Cortex of kidney (tissue), 1 donor: ENCODE measurements at places on chromosomes 5 and 9.

- no peak for DNase-seq
Measured at GRCh38 chr5:133316346-133317343, 264.8 kb downstream of the HSPA4 start.

GRCh38 chr9:79759460-79759859 is 187.7 kb downstream of the TLE4 start:
- no peak for DNase-seq

DNA sequence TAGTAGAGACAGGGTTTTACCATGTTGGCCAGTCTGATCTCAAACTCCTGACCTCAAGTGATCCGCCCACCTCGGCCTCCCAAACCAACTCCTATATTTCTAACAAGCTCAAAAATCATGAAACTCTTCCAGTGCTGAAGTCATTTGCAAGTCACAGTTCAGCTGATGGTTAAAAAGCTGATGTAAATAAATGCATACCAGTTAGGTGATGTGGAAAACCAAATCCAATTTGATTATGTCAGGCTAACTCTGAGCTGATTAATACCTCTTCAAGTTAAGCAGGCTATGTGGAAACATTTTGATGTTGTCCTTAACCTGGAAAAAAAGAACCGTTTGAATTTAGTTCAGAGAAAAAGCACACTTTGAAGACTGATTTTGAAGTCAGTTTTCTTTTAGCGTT is 51.0 kb downstream of the TMEM252 start:
- DNase-seq = no peak

DNA sequence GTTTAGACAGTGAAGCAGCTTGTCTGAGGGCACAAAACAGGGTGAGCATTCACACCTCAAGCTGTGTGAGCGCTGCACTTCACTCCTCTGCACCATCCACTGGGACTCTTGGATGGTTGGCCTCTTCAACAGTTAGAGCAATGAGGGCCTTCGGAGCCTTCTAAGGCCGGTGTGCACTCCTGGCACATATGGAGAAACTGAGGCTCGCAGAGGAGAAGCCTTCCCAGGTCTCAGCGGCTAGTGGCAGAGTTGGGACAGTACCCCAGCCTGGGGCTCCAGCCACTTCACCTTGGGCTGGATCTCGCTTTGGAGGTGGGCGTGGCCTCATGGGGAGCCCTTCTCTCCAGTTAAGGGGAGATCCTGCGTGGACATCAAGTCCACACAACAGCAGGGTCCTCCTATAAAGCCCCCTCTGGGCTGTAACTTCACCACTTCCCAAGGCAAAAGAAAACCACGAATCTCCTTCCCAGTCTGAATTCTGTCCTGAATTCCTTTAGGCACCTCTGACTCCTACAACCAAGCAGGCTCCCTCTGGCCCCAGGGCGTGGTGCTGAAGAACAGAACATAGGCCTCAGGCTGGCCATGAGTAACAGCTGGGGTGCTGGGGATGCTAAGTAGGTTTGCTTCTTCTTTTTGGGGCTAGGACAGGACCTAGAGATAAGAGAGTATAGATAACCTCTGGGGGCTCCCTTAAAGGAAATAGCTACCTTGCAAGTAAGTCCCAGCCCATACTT is 30.5 kb upstream of the CSF1R start:
- no peak for DNase-seq

DNA sequence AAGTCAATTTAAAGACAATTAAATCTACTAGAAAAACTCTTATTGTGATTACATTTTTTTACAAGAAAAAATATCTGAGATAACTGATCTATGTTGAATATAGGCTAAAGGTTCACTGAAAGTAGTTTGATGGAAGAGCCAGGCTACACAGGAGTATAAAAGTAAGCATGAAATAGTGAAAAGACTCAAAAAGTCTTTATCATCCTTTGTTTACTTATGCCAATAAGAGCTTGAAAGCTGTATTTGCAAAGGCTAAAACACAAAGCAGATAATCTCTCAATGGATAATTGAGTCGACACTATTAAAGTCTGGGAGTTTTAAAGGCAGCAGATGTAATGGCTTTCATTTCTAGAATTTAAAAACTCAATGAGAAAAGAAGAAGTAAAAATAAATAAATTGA is 42.0 kb downstream of the SSBP2 start:
- no peak for DNase-seq

DNA sequence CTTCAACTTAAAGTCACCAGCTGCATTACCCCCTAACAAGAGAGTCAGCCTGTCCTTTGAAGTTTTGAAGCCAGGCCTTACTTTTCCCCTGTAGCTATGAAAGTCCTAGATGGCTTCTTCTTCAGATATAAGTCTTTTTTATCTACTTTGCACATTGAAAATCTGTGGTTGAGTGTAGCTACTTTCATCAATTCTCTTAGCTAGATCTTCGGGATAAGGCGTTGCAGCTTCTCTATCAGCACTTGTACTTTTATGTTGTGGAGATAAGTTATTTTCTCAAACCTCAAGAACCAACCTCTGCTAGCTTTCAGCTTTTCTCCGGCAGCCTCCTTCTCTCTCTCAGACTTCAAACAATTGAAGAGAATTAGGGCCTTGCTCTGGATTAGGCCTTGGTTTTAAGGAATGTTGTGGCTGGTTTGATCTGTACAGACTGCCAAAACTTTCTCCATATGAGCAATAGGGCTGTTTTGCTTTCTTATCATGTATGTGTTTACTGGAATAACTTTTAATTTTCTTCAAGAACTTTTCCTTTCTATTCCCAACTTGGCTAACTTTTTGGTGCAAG is 21.6 kb downstream of the CATSPER3 start:
- DNase-seq = no peak

- no peak for DNase-seq
Measured at GRCh38 chr9:113417370-113417769, 6.8 kb downstream of the C9orf43 start.

DNA sequence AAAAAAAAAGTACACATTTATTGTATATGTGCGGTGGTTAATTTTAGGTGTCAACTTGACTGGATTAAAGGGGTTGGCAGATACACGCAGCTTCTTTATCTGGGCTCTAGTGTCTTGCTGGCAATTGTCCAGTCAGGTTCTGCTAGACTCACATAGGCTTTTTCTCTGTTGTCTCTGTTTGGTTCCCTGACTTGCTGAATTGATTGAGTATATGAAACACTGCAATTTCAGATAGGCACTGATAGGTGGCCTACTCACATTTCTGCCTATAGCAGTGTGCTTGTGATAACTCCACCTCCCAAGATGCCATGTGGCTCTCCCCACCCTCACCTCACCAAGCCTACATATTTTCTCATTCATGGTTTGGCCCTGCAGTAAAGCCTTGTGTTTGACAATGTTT is 52.5 kb downstream of the AOPEP start:
- no peak for DNase-seq

- DNase-seq = no peak
Measured at GRCh38 chr9:114754581-114754980, 51.3 kb downstream of the TNFSF15 start.

- no peak for DNase-seq
Measured at GRCh38 chr5:34957321-34957720, 28.0 kb downstream of the DNAJC21 start.

DNA sequence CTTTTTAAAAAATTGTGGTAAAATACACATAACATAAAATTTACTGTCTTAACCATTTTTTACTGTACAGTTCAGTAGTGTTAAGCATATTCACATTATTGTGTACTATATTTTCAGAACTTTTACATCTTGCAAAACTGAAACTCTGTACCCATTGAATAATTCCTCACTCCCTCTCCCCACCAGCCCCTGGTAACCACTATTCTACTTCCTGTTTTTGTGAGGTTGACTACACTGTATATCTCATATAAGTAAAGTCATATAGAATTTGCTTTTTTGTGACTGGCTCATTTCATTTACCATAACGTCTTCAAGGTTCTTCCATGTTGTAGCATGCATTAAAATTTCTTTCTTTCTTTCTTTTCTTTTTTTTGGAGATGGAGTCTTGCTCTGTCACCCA is 87.0 kb downstream of the LNPEP start:
- DNase-seq = no peak

DNA sequence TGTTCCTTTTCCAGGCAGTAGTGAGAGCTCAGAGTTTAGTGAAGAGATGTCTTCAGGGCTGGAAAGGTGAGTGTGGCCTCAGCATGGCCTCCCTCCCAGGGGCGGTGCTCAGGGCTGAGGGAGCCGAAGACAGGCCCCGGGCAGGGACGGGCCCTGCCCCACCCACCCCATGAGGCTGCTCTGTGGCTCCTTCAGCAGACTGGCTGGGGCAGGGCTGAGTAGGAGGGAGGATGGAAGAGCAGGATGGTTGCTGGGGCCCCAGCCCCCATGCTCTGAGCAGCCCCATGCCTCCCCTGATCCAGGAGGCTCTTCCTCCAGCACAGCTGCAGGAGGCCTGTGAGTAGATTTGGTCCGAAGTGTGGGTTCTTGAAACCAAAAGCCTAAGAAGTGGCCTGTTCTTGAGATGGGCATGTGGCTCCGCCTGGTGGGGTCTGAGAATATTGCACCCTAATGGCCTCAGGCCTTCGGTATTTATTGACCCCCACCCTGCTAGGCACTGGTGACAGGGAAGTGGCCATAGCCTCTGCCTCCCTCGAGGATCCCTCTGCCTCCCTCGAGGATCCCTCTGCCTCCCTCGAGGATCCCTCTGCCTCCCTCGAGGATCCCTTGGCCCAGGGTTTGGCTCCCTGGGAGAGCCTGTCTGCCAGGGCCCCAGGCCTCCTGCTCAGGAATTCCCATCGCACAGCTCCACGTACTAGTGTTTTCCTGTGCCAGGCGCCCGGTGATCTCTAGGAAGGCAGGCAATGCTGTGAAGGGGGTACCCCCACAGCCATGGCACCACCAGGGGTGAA is 65.4 kb upstream of the GARNL3 start:
- no peak for DNase-seq

- DNase-seq = no peak
Measured at GRCh38 chr9:134629061-134629585, 12.5 kb upstream of the COL5A1 start.

DNA sequence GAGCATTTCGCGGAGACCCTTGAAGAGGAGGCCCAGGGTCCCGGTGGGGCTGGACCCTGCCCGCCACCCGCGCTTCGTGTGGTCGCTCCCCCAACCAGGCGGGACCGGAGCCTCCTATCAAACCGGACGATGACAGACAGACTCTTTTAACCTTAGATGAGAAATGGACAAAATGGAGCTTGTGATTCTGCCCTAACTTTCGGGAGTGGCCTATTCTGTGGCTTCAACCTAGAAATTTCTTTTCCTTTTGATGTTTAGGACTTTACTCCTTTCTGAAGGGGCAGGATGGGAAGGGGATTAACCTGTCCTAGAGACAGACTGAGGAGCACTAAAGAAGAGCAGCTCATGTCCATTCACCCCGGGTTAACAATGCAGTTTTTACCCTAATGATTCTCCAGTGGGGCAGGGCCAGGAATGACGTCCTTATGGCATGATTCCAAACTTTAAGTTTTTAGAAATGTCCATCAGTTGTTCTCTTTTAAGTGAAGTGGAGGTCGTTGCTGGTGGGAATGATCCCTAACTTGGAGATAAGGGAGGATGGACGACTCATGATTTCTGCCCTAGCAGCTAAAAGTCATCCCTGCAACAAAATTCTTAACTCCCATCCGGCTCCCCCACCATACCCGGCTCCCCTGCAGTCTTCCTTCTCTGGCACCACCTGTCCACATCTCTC is 1.0 kb downstream of the NIPSNAP3A start:
- no peak for DNase-seq

DNA sequence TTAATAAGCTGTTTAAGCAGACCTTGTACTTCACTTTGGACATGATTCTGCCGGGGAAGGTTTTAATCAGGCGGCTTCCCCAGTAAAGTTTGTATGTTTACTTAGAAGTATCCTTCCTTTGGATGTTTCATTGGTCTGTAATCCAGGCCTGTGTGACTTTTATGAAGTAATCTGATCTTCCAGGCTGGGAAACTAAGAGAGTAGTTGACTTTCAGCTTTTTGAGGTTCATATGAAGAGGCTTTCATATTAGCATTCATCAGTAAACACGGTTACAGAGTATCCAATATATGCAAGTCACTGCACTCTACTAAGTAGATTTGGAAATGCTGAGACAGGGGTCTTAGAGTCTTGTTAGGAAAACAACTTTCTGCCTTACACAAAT is 1.1 kb downstream of the DNAJC21 start:
- DNase-seq = no peak

DNA sequence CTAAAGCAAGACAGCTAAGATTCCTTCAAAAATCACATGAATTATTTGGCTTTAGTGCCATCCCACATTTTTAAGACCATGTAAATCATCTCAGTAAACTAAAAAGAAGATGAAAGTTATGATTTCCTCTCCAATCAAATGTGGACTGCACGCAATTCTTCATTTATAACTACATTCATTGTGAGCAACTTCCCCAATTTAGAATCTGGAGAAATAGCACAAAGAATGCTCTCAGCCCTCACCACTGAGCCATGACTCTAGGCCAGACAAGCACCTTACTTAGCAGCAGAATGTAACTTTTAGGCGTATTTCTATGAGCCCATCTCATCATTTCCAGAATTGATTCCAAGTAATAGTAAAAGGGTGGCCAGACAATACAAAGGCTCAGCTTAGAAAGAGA is 616.6 kb downstream of the TLE1 start:
- no peak for DNase-seq

DNA sequence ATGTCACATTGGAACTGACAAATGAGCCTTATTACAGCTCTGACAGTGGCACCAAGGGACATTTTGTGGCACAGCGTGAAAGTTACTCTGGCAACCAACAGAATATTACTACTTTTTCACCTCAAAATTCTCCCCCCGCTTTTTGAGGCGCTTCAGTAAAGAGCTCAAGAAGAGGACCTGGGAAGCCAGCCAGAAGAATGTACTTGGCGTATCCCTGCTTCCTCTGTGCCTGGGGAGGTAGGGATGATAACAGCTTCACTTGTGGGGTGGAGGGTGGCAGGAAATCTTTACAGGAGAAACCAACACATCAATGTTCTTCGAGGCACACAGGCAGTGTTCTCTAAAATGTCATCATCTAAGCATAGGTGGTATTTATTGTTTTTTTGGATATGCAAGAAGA is 624.1 kb downstream of the NR2F1-AS1 start:
- DNase-seq = no peak

DNA sequence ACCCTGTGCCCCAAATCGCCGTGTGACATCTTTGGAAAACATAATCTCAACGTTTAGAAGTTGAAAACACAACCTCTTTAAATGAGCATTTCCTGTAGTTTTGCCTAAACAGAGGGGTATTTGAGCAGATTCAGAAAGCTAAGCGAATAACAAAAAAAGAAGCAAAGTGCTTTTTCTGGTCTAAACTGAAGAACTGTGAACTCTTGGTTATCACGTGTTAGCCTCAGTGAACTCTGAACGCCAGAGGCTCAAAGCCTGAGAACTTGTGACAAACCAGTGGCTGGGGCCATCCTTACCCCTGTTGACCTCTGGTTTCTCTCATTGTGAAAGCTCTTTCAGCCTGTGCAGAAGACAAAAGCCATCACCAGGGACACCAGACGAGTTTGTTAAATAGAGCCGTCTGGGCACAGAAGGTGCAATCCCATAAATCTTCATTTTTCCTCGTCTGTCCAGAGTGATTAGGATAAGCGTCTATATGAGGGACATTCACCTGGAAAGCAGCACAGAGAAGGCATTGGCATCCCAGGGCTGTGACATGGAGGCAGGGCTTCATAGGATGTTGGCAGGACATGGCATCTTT is 61.4 kb upstream of the ICE1 start:
- no peak for DNase-seq
